ENCODE measurements at places on chromosomes 5 and 9. TPM values are rescaled to one million over a fixed set of nuclear protein-coding genes. Genes with fewer than 3 reads are reported as not detected.
A peak's percentile ranks its signal among the peaks of the same experiment; 100 is the strongest.

- H3K27me3 ChIP-seq, result no peaks in the 10 kb centered on the region
- peak overlapping the region; percentile 44 for H3K27ac ChIP-seq
- no peak overlapping the region for H3K4me3 ChIP-seq
- no peaks in the 10 kb centered on the region for H3K36me3 ChIP-seq
Observed at GRCh38 chr5:32597041-32597629, 11.8 kb downstream of the SUB1 start.

GRCh38 chr9:133238272-133238850, 29.3 kb upstream of the OBP2B start:
- peak overlapping the region; percentile 11 for H3K4me3 ChIP-seq
- H3K4me1 ChIP-seq, result peaks cover 28% of the 10 kb centered on the region
- H3K27ac ChIP-seq, result peak overlapping the region; percentile 78
- H3K36me3 ChIP-seq, result no peaks in the 10 kb centered on the region
- DNase-seq, result peak; percentile 83
- H3K27me3 ChIP-seq, result peaks cover 52% of the 10 kb centered on the region

GRCh38 chr5:113202746-113203716, 226.4 kb downstream of the DCP2 start:
- no peak overlapping the region for H3K27ac ChIP-seq
- no peak for DNase-seq
- no peaks in the 10 kb centered on the region for H3K36me3 ChIP-seq
- H3K4me3 ChIP-seq, result no peak overlapping the region
- peaks cover 5% of the 10 kb centered on the region for H3K4me1 ChIP-seq

GRCh38 chr5:58456486-58456885, 3.4 kb downstream of the PLK2 start:
- H3K4me1 ChIP-seq, result no peaks in the 10 kb centered on the region
- no peak for DNase-seq
- no peaks in the 10 kb centered on the region for H3K27me3 ChIP-seq

- H3K36me3 ChIP-seq, result peaks cover 99% of the 10 kb centered on the region
- DNase-seq, result no peak
- H3K27me3 ChIP-seq, result no peaks in the 10 kb centered on the region
Observed at GRCh38 chr5:36160617-36161016, 8.7 kb downstream of the SKP2 start.

Gene SPINK5
- total RNA-seq, result not detected

DNA sequence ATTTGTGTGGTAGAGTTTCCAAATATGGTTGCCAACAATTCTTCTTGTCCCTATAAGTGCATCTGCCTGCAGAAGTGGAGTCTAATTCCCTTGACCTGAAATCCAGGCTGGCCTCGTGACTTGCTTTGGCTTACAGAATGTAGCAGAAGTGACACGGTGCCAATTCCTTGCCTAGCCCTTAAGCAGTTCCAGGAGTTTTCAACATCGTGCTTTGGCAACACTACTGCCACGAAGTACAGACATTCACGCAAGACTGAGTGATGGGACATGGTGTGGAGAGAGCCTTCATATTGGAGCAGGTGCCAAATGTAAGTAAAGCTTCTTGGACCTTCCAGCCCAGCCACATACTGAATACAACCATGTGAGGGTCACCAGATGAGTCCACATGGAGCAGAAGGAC, 92.9 kb upstream of the NEK6 start:
- H3K4me3 ChIP-seq, result no peak overlapping the region
- no peaks in the 10 kb centered on the region for H3K27me3 ChIP-seq
- H3K27ac ChIP-seq, result no peak overlapping the region
- DNase-seq, result no peak
- no peaks in the 10 kb centered on the region for H3K36me3 ChIP-seq

Gene LCN1
- total RNA-seq, result not detected

DNA sequence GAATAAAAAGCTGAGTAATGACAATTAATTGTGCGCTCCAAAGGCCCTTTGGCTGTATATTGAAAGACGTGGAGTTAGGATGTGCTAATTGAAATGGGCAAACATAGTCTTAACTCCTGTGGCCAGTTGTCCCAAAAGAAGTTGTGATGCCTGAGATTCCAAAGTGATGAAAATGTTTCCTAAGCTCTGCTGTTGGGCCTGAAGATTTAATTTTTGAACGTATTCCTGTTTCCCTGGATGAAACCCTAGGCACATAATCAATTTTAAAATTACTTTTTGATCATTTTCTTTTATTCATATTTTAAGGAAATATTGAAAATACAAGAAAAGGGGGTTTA, 87.9 kb downstream of the PRDM6 start:
- H3K27me3 ChIP-seq, result peaks cover 3% of the 10 kb centered on the region
- no peak for DNase-seq
- no peak overlapping the region for H3K4me3 ChIP-seq
- H3K36me3 ChIP-seq, result no peaks in the 10 kb centered on the region

DNA sequence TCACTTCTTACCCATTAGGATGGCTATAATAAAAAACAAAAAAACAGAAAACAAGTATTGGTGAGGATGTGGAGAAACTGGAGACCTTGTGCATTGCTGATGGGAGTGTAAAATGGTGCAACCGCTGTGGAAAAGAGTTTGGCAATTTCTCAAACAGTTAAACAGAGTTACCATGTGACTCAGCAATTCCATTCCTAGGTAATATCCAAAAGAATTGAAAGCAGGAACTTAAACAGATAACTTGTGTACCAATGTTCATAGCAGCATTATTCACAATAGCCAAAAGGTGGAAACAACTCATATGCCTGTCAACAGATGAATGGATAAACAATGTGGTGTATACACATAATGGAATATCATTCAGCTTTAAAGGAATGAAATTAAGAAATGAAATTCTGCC, 28.9 kb downstream of the DCP2 start:
- no peak overlapping the region for H3K4me3 ChIP-seq
- H3K27ac ChIP-seq, result no peak overlapping the region
- H3K36me3 ChIP-seq, result no peaks in the 10 kb centered on the region
- H3K27me3 ChIP-seq, result no peaks in the 10 kb centered on the region
- H3K4me1 ChIP-seq, result no peaks in the 10 kb centered on the region

- no peak overlapping the region for H3K4me3 ChIP-seq
- peaks cover 52% of the 10 kb centered on the region for H3K36me3 ChIP-seq
- peaks cover 32% of the 10 kb centered on the region for H3K4me1 ChIP-seq
- H3K27ac ChIP-seq, result no peak overlapping the region
- DNase-seq, result peak; percentile 89
- H3K27me3 ChIP-seq, result no peaks in the 10 kb centered on the region
Observed at GRCh38 chr5:177607452-177608192, 7.7 kb downstream of the B4GALT7 start.

DNA sequence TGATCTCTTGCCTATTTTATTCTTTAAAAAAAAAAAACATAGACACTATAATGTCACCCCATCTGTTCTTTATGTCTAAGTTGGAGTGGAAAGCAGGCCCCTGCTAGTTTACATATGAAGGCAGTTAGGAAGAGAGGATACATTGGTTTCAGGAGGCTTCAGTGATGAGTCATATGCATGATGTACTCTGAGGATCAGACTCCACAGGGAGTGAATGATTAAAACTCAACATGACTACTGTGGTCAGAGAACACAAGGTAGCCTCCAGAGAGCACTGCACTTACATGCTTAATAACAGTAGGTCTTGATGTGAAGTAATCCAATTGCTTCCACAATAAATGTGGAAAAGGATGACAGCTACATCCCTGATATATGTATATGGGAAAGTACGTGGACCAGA, 22.7 kb upstream of the FSTL4 start:
- no peaks in the 10 kb centered on the region for H3K27me3 ChIP-seq
- no peak overlapping the region for H3K4me3 ChIP-seq
- DNase-seq, result no peak
- H3K4me1 ChIP-seq, result no peaks in the 10 kb centered on the region
- H3K27ac ChIP-seq, result no peak overlapping the region

DNA sequence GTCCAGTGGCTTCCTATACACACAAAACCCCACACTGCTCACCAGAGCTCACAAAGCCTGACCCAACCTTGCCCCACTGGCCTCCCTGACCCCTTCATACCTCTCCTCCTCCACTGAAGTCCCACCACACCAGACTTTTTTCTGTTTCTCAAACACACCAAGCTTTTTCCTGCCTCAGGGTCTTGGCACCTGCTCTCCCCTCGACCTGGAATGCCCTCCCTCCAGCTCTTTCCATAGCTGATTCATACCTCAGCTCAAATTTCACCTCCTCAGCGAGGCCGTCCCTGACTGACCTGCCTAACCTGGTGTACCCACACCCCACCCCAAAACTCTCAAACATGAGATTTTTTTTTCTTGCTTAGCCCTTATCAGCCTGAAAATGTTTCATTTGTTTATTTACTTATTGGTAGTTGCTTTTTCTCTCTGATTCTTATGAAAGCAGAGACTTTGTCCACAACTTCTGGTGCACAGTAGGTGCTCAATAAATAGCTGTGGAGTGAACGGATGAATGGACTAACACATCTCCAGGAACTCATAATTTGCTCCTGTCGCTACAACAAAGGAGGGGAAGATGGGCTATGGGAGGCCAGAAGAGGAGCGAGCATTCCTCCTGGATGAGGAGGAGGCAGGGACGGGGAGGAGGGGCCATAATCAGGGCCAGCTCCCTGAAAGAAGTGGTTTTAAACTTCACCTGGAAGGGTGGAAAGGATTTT, 84.3 kb downstream of the SH3TC2 start:
- no peak overlapping the region for H3K27ac ChIP-seq
- no peak for DNase-seq
- H3K4me1 ChIP-seq, result peaks cover 2% of the 10 kb centered on the region
- no peak overlapping the region for H3K4me3 ChIP-seq
- H3K36me3 ChIP-seq, result no peaks in the 10 kb centered on the region
- no peaks in the 10 kb centered on the region for H3K27me3 ChIP-seq

GRCh38 chr5:162217037-162217436, 149.5 kb downstream of the GABRG2 start:
- no peaks in the 10 kb centered on the region for H3K4me1 ChIP-seq
- H3K27me3 ChIP-seq, result no peaks in the 10 kb centered on the region
- H3K4me3 ChIP-seq, result no peak overlapping the region
- no peak for DNase-seq

Gene MEF2C
- total RNA-seq, result 130 TPM

DNA sequence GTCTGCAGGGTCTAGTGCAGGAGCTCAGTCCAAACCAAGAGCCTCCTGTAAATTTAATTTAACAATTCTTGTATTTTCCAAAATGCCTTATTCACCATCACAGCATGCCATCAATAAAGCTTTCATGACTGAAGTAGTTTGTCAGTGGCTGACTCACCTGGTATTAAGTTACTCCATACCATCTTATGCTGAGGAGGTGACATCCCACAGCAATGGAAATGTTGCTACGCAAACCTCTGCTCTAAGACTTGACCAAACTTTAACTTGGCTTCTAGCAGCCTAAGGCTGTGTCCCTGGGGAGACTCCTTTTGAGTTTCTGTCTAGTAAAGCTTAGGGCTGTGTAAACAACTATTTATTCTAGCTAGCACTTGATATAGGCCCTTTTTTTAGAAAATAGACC, 1231.3 kb upstream of the CDH18 start:
- no peaks in the 10 kb centered on the region for H3K4me1 ChIP-seq
- DNase-seq, result no peak
- no peak overlapping the region for H3K27ac ChIP-seq
- no peaks in the 10 kb centered on the region for H3K36me3 ChIP-seq

DNA sequence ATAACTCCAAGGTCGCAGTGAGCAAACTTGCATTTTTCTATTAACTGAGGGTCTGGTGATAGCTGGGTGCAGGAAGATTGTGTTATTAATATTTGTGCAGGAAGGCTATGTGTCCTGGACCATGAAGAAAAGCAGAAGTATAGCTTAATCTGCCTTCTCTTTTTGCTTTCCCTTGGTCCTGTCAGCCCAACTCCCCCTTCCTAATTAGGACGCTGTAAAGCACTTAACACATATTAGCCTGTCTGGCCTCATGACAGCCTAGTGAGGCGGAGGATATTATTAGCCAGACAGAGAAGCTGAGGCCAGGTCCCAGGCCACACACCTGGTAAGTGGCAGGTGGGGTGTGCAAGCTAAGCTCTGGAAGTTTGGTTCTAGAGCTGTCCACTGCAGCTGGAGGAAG, 29.5 kb downstream of the SLC46A2 start:
- no peak for DNase-seq
- H3K27ac ChIP-seq, result peak overlapping the region; percentile 85
- H3K4me1 ChIP-seq, result peaks cover 11% of the 10 kb centered on the region
- no peaks in the 10 kb centered on the region for H3K27me3 ChIP-seq

DNA sequence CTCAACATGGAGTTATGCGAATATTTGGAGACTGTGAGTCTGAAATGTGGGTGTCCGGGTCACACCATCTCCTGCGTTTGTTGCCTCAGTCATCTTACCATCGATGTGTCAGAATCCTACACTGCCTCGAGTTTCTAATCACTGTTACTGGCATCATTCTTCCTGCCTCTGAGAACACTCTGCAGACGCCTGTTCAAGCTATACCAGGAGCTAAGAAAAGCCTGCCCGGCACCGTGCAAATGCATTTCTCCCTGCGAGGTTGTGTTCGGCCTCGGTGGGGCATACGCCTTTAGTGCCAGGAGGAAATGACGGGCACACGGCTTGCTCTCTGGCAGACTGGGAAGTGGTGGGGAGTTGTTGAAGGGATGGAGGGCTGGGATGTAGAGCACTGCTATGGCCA, 31.2 kb upstream of the SLC25A51 start:
- no peak for DNase-seq
- H3K4me1 ChIP-seq, result peaks cover 12% of the 10 kb centered on the region
- H3K4me3 ChIP-seq, result no peak overlapping the region
- H3K27me3 ChIP-seq, result no peaks in the 10 kb centered on the region

- H3K27ac ChIP-seq, result no peak overlapping the region
- no peaks in the 10 kb centered on the region for H3K36me3 ChIP-seq
- no peak for DNase-seq
- no peaks in the 10 kb centered on the region for H3K4me1 ChIP-seq
Observed at GRCh38 chr9:105483618-105484017, 35.8 kb downstream of the FSD1L start.

GRCh38 chr5:143061161-143061945, 291.2 kb downstream of the ARHGAP26 start:
- H3K36me3 ChIP-seq, result peaks cover 4% of the 10 kb centered on the region
- no peaks in the 10 kb centered on the region for H3K27me3 ChIP-seq
- H3K27ac ChIP-seq, result no peak overlapping the region
- H3K4me1 ChIP-seq, result peaks cover 19% of the 10 kb centered on the region
- no peak for DNase-seq

GRCh38 chr9:122955961-122956360, 15.1 kb downstream of the RABGAP1 start:
- DNase-seq, result no peak
- H3K4me3 ChIP-seq, result no peak overlapping the region
- no peaks in the 10 kb centered on the region for H3K4me1 ChIP-seq
- H3K27ac ChIP-seq, result no peak overlapping the region
- peaks cover 42% of the 10 kb centered on the region for H3K36me3 ChIP-seq
- H3K27me3 ChIP-seq, result no peaks in the 10 kb centered on the region

DNA sequence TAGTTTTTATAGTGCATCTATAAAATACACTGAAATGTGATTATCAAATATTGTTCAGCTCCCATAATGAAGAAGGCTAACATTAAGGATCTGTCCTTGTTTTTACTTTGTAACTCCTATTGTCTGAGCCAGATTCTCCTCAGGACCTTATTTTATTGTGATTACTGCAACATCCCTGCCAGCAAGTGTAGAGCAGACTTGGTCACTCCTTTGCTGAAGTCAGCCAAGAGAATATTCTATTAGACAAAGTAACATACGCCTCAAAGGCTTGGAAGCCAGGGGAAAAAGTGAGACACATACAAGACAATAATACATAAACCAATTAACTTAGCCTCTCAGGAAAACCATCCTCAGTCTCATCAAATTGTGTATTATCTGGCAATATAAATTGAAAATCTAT, 269.6 kb downstream of the ARL15 start:
- H3K36me3 ChIP-seq, result no peaks in the 10 kb centered on the region
- H3K27ac ChIP-seq, result no peak overlapping the region
- H3K4me1 ChIP-seq, result no peaks in the 10 kb centered on the region
- no peak overlapping the region for H3K4me3 ChIP-seq

Measured in spleen (tissue), 13 donors.